ENCODE measurements at places on chromosomes 2 and 18. TPM values are rescaled to one million over a fixed set of nuclear protein-coding genes. Genes with fewer than 3 reads are reported as not detected.

Gene UGT1A3
- not detected for total RNA-seq

GRCh38 chr2:29368659-29369040, 253.4 kb downstream of the CLIP4 start:
- DNase-seq: no peak

GRCh38 chr18:26757263-26758019, 108.1 kb downstream of the AQP4 start:
- DNase-seq: no peak

- no peak for DNase-seq
Measured at GRCh38 chr2:133292259-133292658, 276.0 kb downstream of the NCKAP5 start.

- no peak for DNase-seq
Measured at GRCh38 chr2:160269365-160269764, 69.3 kb upstream of the ITGB6 start.

- DNase-seq: no peak
Measured at GRCh38 chr2:202346180-202346579, 29.9 kb upstream of the BMPR2 start.
